Aorta (tissue), 5 donors: ENCODE measurements at places on chromosomes 11 and 22.

- DNase-seq = no peak
Observed at GRCh38 chr11:36081274-36081945, 137.5 kb downstream of the LDLRAD3 start.

DNA sequence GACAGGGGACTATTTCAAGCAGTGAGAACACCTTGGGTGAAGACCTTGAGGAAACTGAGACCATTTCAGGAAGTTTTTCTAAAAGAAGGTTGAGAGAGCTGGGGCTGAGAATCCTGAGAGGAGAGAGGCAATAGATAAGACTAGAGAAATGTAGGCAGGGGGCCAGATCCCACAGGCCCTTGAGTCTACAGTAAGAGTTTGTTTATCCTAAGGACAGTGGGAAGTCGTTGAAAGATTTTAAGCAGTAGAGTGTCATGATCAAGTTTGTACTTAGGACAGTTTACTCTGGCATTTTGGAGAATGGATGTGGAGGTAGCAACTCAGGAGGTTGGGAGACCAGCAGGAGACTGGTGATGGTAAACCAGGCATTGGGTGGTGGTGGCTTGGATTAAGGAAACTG, 17.1 kb downstream of the HSD17B12 start:
- DNase-seq = no peak

DNA sequence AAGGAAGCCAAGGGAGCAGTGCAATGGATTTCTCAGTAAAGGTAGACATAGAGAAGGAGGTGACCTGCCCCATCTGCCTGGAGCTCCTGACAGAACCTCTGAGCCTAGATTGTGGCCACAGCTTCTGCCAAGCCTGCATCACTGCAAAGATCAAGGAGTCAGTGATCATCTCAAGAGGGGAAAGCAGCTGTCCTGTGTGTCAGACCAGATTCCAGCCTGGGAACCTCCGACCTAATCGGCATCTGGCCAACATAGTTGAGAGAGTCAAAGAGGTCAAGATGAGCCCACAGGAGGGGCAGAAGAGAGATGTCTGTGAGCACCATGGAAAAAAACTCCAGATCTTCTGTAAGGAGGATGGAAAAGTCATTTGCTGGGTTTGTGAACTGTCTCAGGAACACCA, 6.6 kb downstream of the TRIM22 start:
- DNase-seq = no peak

DNA sequence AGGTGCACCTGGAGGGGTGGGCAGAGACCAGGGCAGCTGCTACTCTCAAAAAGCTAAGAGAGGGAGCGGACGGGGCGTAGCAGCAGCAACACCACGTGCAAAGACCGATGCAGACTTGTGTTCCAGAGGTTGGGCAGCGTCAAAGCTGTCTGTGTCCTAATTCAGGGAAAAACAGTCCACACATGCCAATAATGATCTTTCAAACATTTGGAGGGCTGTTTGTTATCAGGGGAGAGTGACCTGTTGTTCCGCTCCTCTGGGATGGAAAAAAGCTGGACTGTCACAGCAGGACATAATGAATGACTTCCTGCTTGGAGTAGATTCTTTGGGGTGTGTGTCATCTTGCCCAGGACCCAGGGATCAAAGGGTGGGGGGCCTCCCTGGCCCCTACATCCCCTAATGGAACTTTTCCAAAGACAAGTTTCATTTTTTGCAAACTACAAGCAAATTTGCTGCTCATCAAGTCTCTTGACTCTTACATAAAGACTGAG, 6.2 kb upstream of the FBLN1 start:
- DNase-seq = peak; percentile 51

DNA sequence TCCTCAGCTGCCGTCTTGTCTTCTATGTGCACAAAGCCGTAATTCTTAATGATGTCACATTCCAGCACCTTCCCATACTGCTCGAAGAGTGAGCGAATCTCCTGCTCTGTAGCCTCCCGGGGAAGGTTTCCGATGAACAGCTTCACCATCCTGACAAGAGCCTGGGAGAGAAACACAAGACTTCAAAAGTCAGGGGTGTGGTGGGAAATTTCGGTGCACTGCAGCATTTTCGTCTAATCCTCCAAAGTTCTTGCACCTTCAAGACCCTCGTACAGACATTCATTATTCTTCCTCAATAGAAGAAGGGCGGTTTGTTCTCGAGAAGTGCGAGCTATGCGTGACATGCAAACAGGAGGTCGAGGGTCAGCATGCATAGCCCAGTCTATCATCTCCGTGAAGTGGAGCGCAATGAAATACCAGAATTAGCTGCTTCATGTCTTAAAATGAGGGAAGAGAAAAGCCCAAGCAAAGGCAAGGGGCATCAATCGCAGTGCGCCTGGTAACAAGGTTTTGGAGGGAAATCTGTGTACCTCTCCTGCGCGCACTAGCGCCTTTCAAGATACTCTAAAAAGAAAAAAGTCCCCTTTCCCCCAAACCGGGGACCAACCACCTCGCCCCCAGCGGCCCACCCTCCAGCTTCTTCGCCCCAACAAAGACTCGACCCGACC, 622 bp downstream of the RBM4B start:
- no peak for DNase-seq

GRCh38 chr11:44427432-44427831, 117.5 kb upstream of the ALX4 start:
- no peak for DNase-seq

DNA sequence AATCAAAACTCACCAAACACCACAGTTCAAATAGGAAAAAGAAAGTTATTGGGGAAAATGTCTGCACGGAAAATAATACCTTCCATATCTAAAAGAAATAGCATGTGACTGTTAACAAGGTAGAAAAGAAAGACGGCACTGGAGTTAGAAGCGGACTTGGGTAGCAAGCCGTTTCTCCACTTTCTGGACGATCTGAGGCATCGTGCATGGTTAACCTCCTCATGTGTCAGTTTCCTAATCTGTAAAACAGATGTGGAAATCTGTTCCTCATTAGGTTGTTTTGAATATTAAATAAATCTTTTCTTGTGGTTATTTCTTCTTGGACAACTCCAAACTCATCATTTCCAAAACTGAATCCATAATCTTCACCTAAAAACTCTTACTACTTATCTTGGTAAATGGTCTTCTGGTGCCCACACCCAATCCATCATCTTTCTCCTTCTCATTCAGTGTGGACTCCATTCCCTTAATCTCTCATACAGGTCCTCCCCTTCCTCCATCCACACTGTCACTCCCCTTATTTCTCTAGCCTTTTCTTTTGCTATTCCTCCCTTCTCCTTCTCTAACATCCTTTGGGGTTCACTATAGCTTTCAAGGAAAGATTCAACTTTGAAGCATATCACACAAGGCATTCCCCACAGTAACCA, 53.5 kb downstream of the VSIG10L2 start:
- no peak for DNase-seq

GRCh38 chr22:49976439-49977175, 16.0 kb downstream of the PIM3 start:
- DNase-seq = peak; percentile 13

DNA sequence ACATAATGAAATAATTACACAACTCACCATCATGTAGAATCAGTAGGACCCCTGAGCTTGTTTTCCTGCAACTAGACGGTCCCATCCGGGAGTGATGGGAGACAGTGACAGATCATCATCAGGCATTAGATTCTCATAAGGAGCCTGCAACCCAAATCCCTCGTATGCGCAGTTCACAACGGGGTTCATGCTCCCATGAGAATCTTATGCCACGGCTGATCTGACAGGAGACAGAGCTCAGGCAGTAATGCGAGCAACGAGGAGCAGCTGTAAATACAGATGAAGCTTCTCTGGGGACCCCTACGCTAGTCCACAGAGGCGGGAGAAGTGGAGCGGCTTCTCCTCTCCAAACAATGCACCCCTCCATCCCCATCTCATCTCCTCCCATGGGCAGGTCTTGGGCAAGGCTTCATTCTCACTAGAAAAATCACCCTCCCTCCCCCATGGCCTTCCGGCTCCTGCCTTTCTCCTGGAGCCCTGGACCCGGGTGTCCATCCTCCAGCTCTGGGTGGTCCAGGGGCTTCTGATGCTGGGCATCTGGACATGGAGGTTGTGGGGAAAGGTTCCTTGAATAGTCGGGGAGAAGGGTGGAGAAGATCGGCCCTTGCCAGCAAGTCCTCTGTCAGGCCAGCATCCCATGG, 16.2 kb upstream of the RAC2 start:
- DNase-seq = peak; percentile 23

DNA sequence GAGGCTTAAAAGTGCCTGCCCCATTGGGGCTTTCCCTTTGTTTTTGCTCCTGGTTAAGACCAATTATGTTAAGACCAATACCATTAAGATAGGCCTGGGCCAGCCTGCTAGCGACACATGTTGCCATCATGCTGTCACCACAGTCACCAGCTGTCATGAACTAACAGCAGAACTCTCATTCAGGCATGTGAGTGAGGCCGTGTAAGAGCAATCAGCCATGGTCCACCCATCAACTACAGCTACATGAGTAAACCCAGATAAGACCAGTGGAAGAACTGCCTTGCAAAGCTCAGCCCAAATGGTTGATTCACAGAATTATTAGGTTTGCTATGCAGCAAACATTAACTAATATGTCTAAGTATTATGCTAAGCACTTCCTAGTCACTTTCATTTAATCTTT, 19.9 kb downstream of the GLYAT start:
- no peak for DNase-seq

- DNase-seq = no peak
Observed at GRCh38 chr11:116697639-116698038, 75.1 kb downstream of the BUD13 start.

DNA sequence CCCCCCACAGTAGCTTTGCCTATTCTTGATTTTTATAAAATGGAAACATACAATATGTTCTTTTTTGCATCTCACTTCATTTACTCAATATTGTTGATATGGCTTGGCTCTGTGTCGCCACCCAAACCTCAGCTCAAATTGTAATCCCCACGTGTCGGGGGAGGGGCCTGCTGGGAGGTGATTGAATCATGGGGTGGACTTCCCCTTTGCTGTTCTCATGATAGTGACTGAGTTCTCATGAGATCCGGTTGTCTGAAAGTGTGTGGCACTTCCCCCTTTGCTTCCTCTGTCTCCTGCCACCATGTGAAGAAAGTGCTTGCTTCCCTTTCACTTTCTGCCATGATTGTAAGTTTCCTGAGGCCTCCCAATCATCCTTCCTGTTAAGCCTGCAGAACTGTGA, 431.3 kb downstream of the MN1 start:
- peak; percentile 52 for DNase-seq

- no peak for DNase-seq
Observed at GRCh38 chr11:61593151-61593550, 12.3 kb upstream of the SYT7 start.

GRCh38 chr11:44767421-44767820, 40.7 kb downstream of the TSPAN18 start:
- DNase-seq = no peak

- peak; percentile 86 for DNase-seq
Observed at GRCh38 chr22:30310881-30311771, 15.6 kb downstream of the TBC1D10A start.

- DNase-seq = no peak
Observed at GRCh38 chr11:106872246-106872645, 146.0 kb downstream of the GUCY1A2 start.

- DNase-seq = peak; percentile 85
Observed at GRCh38 chr11:104164028-104164520, at the start of gene PDGFD. Gene PDGFD (minus strand): TSS chr11:104164147.

DNA sequence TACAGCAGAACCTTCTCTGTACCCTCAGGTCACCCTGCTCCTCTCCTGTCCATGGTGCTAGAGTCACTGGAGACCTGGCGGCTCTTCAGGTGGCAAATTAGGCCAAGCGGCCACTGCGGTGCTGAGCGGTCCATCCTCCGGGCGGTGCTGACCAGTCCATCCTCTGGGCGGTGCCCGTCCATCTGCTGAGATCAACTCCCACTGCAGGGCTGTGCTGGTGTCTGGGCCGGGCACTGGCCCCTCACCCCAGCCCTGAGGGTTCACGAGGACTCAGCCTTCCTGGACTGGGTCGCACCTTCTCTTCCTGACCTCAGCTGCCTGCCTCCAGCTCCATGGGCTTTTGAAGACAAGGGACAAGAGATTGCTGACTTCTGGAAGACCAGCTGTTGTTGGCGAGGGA, 782.9 kb downstream of the BRD1 start:
- peak; percentile 71 for DNase-seq

GRCh38 chr11:3014057-3014938, 22.2 kb upstream of the NAP1L4 start:
- DNase-seq = no peak

DNA sequence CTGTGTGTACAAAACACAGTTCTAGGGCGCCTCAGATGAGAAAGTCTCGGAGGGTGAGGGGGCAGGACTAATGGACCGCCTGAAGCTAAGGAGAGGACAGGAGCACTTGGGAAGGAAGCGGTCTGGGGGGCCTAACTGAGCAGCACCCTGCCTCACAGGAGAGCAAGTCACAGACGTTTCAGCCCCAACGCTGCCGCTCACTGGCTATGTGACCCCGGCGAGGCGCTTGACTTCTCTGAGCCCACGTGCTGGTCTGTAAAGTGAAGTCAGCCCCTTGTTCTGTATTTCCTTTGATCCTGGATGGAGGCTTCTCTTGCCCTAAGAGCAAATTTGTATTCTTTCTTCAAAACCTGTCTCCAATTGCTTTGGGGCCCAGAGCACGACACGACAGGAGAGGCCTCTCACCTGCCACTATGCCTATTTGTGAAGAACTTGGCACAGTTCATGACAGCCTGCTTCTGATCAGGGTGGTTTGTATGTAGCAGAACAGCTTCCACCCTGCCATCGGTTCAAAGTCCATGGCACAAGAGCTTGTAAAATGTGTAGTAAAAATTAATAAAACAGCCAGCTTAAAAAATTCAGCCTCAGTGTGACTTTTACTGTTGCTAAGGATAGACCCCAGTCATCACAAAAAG, 59.1 kb downstream of the WNT11 start:
- DNase-seq = no peak

DNA sequence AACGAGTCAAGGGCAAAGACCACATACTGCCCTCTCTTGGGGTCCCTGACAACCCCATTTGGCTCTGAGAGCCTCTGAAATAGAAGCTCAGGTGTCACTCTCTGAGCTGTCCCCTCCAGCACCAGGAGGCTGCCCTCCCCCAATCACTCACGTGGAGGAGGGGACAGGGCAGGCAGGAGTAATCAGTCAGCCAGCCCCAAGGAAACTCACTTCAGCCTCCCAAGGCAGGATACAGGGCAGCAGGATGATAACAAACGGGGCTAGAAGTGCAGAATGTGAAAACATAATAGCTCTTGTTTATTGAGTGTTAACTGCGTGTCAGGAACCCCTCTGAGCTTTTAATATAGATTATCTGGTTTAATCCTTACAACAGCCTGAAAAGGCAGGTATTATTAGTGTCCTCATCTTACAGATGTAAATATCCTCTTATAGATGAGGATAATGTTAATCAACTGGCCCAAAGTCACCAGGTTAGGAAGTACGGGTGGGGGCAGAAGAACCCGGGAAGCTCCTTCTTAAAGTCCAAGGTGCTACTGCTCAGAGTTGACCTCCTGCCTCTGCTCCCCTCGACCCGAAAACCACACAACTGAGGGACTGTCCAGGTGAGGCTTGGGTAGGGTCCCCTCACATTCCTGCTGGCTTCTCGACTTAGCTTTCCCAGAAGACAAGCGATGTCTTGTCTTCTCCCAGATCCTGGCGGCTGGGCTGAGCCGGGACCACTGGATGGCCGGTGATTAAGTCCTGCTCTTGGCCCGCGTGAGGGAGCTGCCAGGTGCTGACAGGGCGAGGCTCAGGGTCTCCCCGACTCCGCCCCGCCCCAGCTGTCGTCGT, 2.7 kb downstream of the CHRM4 start:
- DNase-seq = no peak
